ENCODE measurements at places on chromosomes 12 and 14.
A peak's percentile ranks its signal among the peaks of the same experiment; 100 is the strongest.

GRCh38 chr12:25581067-25581466, 28.0 kb upstream of the LMNTD1 start:
- DNase-seq = no peak

- DNase-seq = peak; percentile 29
Observed at GRCh38 chr14:89973234-89973823, 17.6 kb downstream of the TDP1 start.

GRCh38 chr12:110846615-110847566, at the start of gene CCDC63:
Gene CCDC63 (plus strand): TSS chr12:110846987. CDS start chr12:110852955, 5,968 bp downstream.
- DNase-seq = peak; percentile 10

DNA sequence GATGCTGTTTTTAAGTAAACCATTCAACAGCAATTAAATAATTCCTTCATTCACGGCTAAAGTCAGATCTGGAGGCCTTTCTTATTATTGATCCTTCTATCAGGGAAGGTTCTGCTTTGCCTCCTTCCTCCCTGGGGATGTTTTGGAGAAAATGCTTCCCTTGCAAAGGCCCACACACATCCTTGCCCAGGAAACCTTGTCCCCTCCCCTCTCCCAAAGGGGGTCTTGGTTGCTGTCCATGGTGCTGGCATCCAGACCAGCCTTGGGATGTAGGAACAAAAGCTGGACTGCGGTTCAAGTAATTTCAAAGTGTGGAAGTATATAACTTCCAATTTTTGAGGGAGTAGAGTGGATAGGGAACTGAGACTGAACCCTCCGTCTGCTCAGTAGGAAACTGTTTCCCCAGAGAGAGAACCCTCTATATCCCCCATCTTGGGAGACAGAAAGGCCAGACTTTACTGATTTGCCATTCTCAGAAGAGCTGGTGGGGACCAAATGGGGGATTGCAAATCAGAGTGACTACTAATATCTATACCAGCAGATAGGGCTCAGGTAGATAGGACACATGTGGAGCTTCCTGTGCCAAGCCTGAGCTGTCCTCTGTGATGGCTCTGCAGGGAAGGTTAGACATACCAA, 5.6 kb downstream of the MARCHF9 start:
- no peak for DNase-seq

Measured in activated CD8-positive, alpha-beta memory T cell treated with anti-CD3 and anti-CD28 coated beads for 1 hour (primary cell).